Erythroblast (primary cell): ENCODE measurements at places on chromosomes 6 and 20.

DNA sequence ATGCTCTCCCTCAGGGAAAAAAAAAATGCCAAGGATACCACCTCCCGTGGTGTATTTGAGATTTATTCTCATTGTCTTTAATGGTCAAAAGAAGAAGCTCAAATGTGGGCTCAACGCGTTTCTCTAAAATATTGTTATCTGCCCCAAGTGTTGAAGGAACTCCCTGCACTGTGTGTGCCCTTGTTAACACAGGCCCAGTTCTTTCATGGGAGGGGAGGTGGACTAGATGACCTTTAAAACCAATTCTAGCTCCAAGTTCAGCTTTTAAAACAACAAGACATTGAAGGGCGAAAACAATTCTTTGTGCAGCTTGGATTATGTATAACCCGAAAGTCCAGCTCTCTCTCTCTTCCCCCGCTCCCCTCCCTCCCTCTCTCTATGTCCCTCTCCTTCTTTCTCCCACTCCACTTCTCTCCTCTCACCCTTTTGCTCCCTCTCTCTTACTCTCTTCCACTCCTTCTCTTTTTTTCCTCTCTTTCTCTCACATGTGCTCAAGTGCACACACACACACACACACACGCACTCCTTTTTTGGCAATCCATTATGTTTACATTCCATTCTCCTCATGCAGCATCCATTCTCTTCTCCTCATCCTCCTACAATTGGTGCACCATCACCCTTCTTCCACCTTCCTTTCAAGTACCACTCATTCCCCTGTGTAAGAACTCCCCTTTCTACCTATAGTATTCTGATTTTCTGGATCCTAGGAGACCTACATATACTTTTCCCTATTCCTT, 8.5 kb downstream of the HLA-DMB start:
- DNase-seq = no peak

- DNase-seq = no peak
Observed at GRCh38 chr6:79450984-79451383, 86.2 kb downstream of the LCA5 start.

- no peak for DNase-seq
Observed at GRCh38 chr6:41671376-41671775, 33.1 kb downstream of the MDFI start.

DNA sequence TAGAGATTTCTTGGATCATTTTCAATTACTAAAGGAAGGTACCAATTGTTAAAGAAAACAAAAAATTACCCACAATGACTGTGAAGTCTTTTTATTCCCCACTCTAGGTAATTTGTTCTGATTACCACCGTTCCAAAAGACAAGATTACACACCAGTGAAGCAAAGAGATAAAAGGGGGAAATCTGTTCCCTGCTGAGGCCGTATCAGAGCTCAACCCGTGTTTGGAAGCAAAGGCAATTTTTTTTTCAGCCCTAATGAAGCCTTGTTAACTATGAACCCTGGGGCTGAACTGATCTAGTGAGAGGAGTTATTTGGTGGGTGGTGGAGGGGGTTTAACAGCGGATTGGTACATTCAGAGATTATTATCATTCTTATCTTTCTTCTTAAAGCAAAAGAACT, 128.5 kb downstream of the ALDH8A1 start:
- no peak for DNase-seq

DNA sequence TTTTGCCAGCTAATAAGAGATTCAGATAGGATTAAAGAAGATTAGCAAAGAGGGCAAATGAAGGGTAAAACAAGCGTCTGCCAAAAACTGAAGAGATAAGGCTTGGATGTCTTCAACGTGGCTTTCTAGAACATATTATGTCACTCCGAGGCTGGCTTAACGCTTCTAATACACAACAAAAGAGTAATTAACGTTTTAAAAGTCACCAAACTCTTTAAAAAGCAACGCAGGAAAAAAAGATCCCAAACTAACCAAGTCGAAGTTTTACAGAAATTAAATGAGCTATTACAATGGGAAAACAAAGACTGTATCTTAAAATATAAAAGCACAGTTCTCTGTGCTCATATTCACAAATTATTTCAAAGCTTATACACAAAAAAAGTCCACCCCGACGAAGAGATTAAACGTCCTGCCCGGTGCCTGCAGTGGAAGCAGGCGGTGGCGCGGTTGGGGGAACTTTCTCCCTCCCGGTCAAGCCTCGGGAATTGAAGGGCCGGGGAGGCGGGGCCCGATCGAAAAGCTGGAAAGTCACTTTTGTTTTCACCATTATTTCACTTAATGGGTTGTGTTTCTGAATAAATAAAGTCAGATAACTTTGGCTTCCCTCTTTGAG, 1.2 kb downstream of the MAK start:
- peak; percentile 61 for DNase-seq

- DNase-seq = no peak
Observed at GRCh38 chr6:141133346-141133745, 999.4 kb upstream of the GJE1 start.

DNA sequence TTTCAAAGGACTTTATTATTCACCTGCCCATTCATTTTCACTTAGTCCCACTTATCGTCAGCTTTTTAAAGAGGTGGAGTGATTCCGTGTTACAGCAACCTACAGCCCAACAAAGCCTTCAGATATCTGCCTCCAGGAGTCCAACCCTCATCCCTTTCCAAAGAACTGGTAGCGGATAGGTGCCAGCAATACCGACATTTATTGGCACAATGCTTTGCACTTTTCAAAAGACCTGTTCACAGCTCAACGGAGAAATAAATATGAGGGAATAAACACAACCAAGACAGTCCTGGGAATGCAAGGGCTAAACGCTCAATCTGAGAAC, 819 bp upstream of the MTRF1L start:
- DNase-seq = no peak

GRCh38 chr6:105951322-105951721, 134.8 kb upstream of the PRDM1 start:
- no peak for DNase-seq

DNA sequence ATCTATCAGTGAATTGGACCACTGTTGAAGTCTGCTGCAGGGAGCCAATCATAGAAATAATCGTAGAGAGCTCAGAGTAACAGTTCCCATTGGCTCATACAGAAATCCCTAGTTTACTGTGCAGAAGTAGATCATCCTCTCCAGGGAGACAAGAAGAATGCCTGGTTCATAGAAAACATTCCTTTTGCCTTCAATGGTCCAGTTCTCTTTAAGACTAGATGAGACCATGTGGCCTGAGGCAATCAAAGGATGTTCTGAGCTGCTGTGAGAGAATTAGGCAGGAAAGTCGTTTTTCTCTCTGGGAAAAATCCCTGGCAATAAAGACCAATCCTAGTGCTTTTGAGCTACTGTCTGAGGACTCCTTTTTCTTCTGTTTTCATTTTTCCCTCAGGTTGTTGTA, 208.4 kb downstream of the CENPW start:
- DNase-seq = no peak

- DNase-seq = no peak
Observed at GRCh38 chr6:140490081-140490480, 1115.6 kb upstream of the CITED2 start.

- no peak for DNase-seq
Observed at GRCh38 chr6:157761926-157762325, 61.1 kb upstream of the SNX9 start.

DNA sequence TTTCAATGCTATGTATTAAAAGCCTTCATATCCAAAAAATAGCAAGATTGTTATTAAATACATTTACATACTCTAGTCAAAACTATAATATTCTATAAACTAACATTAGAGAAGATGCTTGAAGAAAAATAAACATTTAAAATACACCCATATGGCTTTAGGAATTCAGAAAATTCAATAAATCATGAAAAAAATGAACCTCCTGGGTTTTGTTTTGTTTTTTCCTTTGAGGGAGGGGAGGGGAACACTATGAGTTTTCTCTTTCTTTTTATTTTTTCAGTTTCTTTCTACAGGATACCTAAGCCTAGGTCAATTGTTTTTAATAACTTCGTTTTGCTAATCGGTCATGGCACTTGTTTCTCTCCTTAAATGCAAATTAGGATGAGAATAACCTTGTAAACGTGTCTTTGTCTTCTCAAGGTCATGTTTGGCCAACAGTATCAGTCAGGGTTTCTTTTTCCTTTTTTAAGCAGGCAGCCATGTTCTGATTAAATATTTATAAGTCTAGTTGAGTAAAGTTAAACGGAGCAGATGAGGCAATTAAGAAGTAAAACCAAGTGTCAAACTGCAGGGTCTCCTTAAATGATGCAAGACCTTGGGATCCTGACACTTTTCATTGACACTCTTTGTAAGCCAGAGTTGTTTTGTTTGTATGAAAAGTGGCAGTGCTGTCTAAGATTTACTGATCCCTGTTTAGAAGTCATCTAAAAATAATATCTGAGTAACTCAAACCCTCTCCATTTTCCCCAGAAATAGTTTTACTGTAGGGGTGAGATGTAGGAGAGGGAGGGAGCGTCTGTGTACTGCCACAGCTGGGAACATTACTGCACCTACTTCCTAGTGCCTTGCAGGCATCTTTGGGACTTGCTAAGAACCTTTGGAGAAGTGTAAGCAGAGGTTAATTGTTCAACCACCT, 392.3 kb downstream of the PLCB1 start:
- DNase-seq = no peak

- DNase-seq = no peak
Observed at GRCh38 chr6:135796643-135797305, 54.7 kb upstream of the PDE7B start.

DNA sequence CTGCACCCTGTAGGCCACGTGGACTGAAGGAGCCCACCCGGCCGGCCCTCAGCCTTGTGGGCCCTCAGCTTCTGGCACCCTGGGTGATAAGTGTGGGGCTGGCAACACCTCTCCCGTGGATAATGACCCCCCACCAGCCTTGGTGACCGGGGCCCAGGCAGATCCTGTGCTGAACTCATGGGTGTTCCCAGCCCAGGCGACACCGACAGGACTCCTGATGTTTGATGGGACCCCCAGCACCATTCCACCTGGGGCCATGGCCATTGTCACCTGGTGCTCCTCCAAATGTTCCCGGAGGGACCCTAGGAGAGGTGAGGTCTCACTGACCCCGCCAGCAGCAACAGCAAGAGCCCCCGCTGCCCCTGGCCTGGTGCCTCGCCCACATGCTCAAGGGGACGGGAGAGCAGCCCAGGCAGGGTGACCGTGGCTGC, 19.4 kb upstream of the FRMD1 start:
- no peak for DNase-seq

DNA sequence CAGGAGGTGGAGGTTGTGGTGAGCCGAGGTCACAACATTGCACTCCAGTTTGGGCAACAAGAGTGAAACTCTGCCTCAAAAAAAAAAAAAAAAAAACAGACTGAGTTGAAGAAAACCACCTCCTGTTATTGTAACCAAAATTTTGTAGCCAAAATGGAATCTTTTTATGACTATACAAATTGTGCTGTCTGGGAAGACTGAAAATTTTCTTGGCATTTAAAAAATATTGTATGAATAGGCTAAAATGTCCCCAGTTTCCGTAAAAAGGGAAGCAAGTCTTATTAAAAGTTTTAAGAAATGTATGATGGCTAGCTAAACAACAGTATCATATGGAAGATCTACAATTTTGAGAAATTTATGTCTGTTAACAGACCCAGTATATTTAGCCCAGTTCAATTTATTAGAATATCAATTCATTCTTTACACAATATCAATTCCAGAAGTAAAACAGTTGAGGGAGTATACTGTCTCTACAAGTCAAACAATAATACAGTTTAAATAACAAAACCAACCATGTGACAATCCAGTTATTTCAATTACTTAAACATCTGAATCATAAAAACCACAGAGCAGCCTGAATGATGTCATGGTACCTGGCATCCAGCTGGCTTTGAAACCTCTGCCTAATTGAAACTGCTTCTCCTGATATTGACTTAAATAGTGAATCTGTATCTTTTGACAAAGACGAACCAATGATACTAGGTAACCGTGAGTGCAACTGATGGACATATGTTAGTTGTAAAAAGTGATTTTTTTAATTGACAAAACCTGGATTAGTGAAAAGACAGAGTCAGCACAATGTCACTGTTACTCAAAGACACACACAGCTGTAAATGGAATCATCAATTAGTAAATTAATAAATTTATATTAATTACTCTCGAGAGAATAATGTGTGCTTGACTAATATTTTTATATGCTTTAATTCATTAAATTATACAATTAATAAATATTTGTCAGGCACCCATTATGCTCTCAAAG, 166.6 kb upstream of the MARCKS start:
- no peak for DNase-seq

DNA sequence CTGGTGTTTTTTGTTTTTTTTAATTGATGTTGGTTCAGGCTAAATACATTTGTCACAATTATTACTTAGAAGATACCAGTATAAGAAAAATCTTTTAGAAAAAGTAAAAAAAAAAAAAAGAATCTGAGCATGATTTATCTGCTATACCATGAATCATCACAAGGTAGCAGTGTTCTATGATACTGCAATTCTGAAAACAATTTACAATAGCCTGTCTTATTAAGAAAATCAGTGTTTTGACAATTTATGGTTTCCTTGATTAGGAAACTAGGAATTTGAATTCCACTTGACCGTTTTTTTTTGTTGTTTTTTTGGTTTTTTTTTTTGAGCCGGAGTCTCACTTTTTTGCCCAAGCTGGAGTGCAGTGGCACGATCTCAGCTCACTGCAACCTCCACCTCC, 9.3 kb upstream of the MAK start:
- no peak for DNase-seq

- DNase-seq = peak; percentile 78
Observed at GRCh38 chr6:137218473-137218916, 690 bp downstream of the IFNGR1 start.

DNA sequence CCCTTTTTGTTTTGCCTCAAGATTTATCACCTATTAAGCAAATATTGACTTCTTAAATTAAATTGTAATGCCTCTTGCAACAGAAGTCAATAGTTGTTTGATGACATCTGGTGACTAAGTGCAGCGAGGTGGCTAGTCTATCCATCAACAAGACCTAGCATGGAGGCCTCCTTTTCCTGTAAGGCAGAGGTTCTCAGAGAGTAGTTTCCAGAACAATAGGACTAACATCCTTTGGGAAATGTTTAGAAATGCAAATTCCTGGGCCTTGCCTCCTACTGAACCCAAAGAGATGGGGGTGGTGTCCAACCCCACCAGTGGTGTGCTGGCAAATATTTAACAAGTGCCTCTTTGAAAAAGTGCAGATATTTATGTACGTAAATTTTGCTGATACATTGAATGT, 143.7 kb downstream of the SCP2D1 start:
- DNase-seq = no peak

GRCh38 chr20:5786930-5787795, 37.0 kb downstream of the SHLD1 start:
- peak; percentile 79 for DNase-seq

- no peak for DNase-seq
Observed at GRCh38 chr6:148392671-148393070, 50.0 kb downstream of the SASH1 start.

DNA sequence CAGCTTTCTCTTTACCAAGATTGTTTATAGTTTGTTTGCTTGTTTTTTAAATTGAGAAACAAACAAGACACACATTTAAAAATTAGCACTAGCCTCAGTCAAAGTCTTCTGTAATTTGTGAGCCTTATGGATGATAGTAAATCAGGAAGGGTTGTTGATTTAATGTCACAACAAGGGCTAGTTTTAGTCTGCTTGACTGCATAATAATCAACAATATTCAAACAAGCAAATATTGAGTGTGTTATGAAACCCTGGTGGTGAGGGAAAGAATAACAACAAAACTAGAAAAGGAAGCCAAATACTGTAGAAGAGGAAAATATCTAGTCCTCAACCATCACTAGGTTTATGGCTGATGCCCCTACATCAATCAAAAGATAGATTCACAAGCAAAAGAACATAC, 228.6 kb downstream of the TBC1D7 start:
- peak; percentile 8 for DNase-seq
